Right renal cortex interstitium (tissue), 3 donors: ENCODE measurements at places on chromosomes 7 and 10. TPM values are rescaled to one million over a fixed set of nuclear protein-coding genes. Genes with fewer than 3 reads are reported as not detected.

GRCh38 chr10:43825421-43825820 lies 176.7 kb upstream of the ZNF32 start:
- DNase-seq = no peak

GRCh38 chr10:78042058-78042751 lies 8.5 kb downstream of the RPS24 start:
- no peak for DNase-seq

The IKZF5 gene
- polyA plus RNA-seq = 21.3 TPM

DNA sequence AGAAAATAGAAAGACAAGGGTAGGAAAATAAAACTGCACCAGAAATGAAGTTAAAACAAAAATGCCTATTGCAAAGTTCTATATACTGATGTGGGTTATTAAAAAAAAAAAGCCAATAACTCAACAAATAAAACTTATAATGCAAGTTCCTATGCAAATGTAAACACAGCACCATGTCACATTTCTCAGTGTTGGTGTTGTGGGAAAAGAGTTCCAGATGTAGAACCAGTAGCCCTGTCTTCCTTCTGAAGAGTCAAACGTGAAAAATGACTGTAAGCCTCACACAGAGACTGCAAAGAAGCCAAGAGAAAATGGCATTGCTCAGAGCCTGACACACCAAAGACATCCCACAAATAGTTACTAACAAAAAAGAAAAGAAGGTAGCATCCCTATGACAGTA lies 10.1 kb downstream of the PON2 start:
- DNase-seq = no peak

The CALHM3 gene
- not detected for polyA plus RNA-seq

The KIF11 gene
- polyA plus RNA-seq = 31.8 TPM

The OR2A12 gene
- polyA plus RNA-seq = not detected

- DNase-seq = no peak
These were observed 112.5 kb upstream of the GHITM start for GRCh38 chr10:84026821-84027257.

- no peak for DNase-seq
These were observed 162.6 kb downstream of the OAT start for GRCh38 chr10:124256151-124256550.

DNA sequence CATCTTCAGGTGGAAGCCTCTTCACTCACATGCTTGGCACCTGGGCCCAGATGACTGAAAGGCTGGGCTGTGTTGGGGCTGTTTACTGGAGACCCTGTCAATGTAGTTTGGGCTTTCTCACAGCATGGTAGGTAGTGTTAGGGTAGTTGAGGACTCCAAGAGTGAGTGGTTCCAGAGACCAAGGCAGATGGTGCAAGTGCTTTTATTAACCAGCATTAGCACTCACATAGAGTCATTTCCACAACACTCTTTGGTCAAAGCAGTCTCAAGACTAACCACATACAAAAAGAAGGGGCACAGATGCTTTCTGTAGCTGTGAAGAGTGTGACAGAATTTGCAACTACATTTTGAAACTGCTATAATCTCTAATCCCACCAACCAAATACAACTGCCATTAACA lies 135.0 kb downstream of the RTKN2 start:
- DNase-seq = no peak

The MMP21 gene
- polyA plus RNA-seq = 0.29 TPM

The LDB3 gene
- 1.2 TPM for polyA plus RNA-seq

The MYO1G gene
- polyA plus RNA-seq = 0.33 TPM
